ENCODE measurements at places on chromosomes 3 and 15. TPM values are rescaled to one million over a fixed set of nuclear protein-coding genes. Genes with fewer than 3 reads are reported as not detected.
A peak's percentile ranks its signal among the peaks of the same experiment; 100 is the strongest.

GRCh38 chr15:91593067-91593466 lies 260.4 kb upstream of the SLCO3A1 start:
- DNase-seq = peak; percentile 74

DNA sequence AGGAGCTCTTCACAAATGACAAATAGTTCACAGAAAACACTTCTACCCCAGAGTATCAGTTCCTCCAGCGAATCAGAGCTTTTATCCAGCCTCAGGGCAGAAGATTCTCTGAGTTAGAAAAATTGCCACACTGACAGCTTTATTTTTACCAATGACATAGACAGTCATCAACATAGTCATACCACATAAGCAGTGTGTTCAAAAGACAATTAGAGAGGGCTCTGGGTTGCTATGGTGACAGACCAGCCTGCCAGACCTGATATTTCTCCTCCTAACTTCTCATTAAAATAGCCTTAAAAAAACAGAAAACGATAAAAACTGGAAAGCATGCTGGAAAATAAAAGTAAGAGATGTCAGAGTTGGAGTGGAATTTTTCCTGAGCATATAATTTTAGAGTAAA lies 45.9 kb upstream of the COL6A5 start:
- no peak for DNase-seq

The MAP1A gene
- 70.4 TPM for total RNA-seq

The ZNF860 gene
- total RNA-seq = under 0.01 TPM

DNA sequence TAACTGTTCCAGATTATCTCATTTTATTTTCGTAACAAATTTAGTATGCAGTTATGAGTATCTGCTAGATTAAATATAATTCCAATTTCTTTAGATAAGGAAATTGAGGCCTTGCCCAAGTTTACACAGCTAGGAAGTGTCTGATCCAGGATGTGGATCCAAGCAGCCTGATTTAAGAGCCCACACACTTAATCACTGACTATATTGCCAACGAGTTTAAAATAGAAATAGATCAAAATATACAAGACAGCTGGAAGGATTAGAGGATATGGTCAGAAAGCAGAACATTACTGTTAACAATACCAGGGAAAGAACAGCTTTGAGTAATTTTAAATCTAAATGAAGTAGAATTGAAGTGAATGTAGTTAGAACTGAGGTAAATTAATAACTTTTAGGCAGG lies 215.2 kb downstream of the C3orf38 start:
- no peak for DNase-seq

The CNTN6 gene
- not detected for total RNA-seq

The NXPE3 gene
- 26.9 TPM for total RNA-seq

- DNase-seq = no peak
Measured at GRCh38 chr15:92981333-92981732, 81.2 kb downstream of the CHD2 start.

- no peak for DNase-seq
Measured at GRCh38 chr15:46773016-46773415, 944.3 kb upstream of the SEMA6D start.

GRCh38 chr3:47348411-47349154 lies 32.2 kb upstream of the PTPN23 start:
- DNase-seq = no peak

All from fibroblast of lung (primary cell).